Lower leg skin (tissue), 4 donors: ENCODE measurements at places on chromosomes 2 and 18. TPM values are rescaled to one million over a fixed set of nuclear protein-coding genes. Genes with fewer than 3 reads are reported as not detected.

DNA sequence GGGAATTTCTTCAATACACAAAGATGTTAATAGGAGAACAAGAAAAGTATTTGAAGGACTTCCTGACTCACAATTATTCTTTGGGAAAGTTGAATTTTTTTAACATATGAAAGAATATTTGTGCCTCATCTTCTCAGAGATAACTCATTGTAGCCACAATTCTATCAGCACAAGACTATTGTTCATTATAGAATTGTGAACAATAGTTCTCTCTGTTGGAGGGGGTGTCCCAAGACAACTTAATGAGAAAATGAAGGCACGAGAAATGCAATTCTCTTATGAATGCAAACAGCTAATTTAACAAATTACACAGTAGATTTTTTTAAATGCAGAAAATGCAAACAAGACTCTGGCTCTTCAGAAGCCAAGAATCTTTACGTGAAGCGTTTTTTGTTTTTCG lies 157.0 kb downstream of the BARD1 start:
- DNase-seq = no peak

GRCh38 chr18:7157760-7158159 lies 40.2 kb upstream of the LAMA1 start:
- no peak for DNase-seq

- DNase-seq = peak; percentile 45
Observed at GRCh38 chr2:237600205-237600846, 9.8 kb upstream of the RAB17 start.

The DNAH7 gene
- total RNA-seq = 0.08 TPM

- DNase-seq = no peak
Observed at GRCh38 chr2:124314084-124314483, 289.0 kb downstream of the CNTNAP5 start.
